WTC11 (cell line): ENCODE measurements at places on chromosomes 6 and 20. TPM values are rescaled to one million over a fixed set of nuclear protein-coding genes. Genes with fewer than 3 reads are reported as not detected.

Gene GINS1
- 69.8 to 71.6 TPM (median 70.4 TPM) in 3 replicates for total RNA-seq

Gene SLC23A2
- total RNA-seq: 10.7 to 14.5 TPM (median 12.0 TPM) in 3 replicates

Gene ANKRD66
- not detected in 3 replicates for total RNA-seq

Gene SSTR4
- total RNA-seq: not detected in 3 replicates

Gene SLC25A27
- total RNA-seq: 10.9 to 17.1 TPM (median 16.4 TPM) in 3 replicates

Gene TEAD3
- 32.0 to 34.3 TPM (median 33.9 TPM) in 3 replicates for total RNA-seq

Gene KCNG1
- total RNA-seq: 31.2 to 34.6 TPM (median 31.6 TPM) in 3 replicates

Gene RWDD2A
- total RNA-seq: 5.1 to 5.2 TPM (median 5.2 TPM) in 3 replicates

Gene DSP
- 74.5 to 77.0 TPM (median 76.1 TPM) in 3 replicates for total RNA-seq

Gene MMP24
- total RNA-seq: 6.6 to 16.8 TPM (median 7.2 TPM) in 3 replicates

- DNase-seq: no peak
These were observed 144.4 kb upstream of the PDE10A start for GRCh38 chr6:165807249-165807960.

DNA sequence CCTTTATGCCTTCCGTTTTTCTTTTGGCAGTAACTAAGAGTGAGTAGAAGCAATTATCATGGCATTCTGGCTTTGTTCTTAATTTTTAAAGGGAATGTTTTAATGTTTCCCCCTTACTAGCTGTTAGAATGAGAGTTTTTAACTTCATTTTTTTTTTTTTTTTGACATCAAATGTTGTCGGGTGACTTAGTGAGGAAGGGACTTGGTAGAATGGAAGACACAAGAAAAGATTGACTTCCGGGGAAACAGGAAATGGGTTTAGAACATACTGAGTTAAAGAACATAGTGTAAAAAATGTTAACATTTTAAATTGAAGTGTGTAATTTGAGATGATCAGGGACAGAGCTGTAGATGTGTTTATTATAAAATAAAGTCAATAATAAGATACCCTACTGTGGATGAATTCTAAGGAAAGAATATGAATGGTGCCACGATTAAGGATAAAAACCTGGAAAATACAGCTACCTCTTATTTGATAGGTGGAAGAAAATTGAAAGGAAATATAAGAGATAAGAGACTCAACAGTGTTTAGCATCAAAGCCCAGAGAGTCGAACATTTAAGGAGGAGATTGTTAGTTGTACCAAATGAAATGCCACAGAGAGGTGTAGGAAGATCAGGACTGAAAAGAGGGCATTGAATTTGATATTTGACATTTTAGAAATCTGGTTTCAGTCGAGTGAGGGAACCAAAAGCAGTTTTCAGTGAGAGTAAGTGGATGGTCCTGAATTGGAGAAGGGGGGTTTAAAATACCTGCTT, 9.4 kb downstream of the HSF2 start:
- no peak for DNase-seq

DNA sequence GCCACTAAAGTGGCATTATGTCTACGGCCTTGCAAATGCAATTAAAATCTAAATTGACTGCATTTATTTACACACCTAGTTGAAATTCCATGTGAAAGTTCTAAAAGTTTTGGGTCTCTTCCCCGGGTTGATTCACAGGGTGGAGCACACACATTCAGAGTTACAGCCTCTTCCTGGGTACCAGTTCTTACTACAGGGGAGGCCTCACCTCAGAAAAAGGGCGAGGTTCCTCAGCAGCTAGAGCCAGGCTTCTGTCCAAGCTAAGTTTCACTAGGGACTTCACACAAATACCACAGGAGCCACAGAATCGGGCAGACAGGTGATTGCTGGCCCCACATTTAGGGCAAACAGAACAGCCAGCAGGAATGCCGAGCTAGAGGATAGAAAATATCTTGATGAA, 52.7 kb downstream of the DZANK1 start:
- DNase-seq: no peak

DNA sequence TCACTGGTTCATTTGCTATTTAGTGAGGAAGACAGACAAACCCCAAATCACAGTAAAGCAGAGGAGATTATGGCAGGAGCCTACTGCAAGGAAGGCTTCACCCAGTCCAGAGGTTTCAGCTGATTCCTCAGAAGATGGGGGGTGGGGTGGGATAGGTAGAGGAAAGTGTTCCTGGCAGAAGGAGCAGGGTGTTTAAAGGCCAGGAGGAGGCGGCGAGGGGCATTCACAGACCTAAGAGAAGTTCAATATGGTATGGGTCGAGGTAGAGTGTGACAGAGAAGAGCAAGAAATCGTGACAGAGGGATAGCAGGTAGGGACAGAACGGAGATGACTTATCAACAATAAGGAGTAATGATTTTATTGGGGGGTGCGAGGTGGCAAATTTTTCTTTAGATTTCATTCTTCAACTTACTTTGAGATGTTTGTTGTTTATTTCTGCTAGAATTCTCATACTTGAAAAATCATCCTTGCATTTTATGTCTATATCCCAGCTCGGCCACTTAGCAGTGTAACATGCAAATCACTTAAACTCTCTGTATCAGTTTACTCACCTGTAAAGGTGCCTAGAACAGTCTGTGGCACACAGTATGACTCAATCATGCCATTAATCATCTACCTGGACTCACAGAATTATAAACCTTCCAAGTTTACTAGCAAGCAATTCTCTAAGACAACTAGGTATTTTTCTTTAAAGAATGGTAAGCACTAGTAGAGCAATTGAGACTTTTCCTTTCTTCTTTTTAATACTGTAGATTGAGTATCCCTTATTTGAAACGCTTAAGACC, 176.7 kb downstream of the REV3L start:
- DNase-seq: peak; percentile 16

DNA sequence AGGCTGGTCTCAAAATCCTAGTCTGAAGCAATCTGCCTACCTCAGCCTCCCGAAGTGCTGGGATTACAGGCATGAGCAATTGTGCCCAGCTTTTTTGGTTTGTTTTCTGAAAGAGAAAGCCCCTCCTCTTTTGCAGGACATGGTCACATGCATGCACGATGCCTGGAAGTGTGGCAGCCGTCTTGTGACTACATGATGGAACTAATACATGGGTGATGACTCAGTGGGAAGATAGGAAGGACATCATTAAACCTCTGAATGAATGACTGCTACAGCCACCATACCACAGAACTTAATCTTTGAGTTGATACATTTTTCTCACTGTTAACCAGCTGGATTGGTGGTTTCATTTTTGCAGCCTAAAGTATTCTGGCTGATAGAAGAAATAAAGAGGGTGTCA, 13.4 kb upstream of the CTNNBL1 start:
- no peak for DNase-seq

- peak; percentile 46 for DNase-seq
These were observed 467 bp downstream of the TREML4 start for GRCh38 chr6:41228616-41229015.

- no peak for DNase-seq
These were observed 277.1 kb downstream of the KHDC1L start for GRCh38 chr6:72948153-72948552.

DNA sequence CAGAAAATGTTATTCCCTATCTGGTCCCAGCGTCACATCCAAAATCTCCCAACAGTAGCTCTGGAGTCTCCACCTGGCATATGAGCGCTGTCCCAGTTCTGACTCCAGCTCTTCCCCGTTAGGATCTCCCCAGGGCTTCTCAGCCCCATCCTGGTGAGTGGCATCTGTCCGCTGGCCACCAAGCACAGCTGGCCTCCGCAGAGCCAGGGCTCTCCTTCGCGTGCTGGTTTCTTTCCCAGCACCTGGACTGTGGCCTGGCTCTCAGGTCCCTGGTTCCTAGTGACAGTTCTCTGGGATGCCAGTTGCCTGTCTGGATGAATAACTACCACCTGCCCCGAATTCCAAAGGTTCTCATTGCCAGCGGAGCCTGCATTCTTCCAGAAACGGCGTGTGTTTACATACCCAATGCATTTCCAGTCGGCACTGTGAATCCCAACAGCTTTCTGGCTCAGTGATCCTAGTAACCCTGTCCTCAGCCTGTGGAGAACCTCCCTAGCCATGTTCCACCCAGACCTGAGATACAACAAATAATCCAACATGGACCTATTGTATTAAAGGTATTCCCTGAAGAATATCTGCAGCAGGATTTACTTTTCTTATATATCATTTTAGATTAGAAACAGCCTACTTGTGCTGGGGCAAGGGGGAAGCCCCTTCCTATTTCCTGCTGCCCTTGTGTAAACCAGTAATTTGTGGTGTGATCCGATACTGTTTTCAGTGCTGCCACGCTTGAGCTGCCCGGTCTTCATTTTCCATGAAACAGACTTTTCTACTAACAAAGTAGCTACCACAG, 69.9 kb upstream of the PDE10A start:
- no peak for DNase-seq

- peak; percentile 74 for DNase-seq
These were observed 665 bp downstream of the RRAGD start for GRCh38 chr6:89411145-89412070.

DNA sequence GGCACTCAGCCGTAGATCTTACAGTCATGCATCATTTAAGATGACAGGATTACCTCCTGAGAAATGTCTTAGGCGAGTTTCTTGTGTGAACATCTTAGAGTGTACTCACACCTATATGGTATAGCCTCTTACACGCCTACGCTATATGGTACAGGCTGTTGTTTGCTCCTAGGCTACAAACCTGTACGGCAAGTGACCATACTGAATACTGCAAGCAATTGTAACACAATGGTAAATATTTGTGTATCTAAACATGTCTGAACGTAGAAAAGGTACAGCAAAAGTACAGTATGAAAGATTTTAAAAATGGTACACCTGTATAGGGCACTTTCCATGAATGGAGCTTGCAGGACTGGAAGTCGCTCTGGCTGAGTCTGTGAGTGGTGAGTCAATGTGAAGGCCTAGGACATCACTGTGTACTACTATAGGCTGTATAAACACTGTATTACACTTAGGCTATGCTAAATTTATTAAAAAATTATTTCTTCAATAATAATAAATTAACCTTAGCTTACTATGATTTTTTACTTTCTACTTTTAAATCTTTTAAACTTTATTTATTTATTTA, 541 bp upstream of the IL20RA start:
- DNase-seq: no peak

- no peak for DNase-seq
These were observed 107.8 kb upstream of the SHLD1 start for GRCh38 chr20:5642155-5642981.

GRCh38 chr6:148470606-148471465, 128.2 kb downstream of the SASH1 start:
- no peak for DNase-seq

GRCh38 chr20:10672624-10673127, 1.1 kb downstream of the JAG1 start:
- peak; percentile 51 for DNase-seq

DNA sequence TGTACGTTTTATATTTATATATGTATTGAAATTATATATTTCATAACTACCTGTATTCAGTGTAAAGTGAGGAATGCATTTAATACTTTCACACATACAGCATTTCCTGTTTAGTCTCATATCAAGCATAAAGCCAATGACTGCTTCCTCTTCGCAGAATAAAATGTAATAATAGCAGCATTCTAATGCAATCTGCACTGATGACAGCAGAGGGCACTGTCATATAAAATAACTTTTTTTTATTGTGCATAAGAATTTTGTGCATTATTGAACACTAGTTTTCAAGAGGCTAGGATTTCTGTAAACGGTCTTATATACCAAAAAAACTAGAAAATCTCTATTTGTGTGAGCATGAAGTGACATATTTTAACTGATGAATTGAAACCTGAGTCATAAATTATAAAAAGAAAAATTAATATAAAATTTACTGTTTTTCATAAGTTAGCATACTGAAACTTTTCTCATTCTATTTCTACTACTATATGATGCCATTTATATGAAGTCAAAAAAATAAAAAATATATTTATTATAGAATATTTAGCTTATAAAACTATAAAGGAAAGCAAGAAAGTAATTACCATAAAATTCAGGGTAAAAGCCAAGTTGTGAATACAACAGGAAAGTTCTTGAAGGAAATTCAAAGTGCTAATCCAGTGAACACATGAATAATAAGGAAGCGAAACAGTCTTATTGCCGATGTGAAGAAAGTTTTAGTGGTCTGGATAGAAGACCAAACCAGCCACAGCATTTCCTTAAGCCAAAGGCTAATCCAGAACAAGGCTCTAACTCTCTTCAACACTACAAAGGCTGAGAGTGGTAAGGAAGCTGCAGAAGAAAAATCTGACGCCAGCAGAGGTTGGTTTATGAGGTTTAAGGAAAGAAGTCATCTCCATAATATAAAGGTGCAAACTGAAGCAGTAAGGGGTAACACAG, 36.3 kb downstream of the RNF146 start:
- no peak for DNase-seq

- DNase-seq: peak; percentile 47
These were observed 355 bp upstream of the BMP2 start for GRCh38 chr20:6767126-6767535.

DNA sequence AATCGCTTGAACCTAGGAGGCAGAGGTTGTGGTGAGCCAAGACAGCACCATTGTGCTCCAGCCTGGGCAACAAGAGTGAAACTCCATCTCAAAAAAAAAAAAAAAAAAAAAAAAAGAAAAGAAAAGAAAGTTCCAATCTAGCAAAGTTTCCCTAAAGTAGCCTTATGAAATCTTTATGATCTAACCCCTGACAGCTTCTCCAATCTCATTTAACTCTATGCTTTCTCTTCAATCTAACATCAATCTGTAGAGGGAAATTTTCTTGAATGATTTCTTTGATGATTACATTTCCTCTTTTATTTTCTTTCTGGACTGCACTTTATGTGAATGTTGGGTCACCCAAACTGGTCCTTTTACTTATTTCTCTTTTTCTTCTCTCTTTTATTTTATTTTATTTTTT, 2.2 kb upstream of the SLC18B1 start:
- no peak for DNase-seq

DNA sequence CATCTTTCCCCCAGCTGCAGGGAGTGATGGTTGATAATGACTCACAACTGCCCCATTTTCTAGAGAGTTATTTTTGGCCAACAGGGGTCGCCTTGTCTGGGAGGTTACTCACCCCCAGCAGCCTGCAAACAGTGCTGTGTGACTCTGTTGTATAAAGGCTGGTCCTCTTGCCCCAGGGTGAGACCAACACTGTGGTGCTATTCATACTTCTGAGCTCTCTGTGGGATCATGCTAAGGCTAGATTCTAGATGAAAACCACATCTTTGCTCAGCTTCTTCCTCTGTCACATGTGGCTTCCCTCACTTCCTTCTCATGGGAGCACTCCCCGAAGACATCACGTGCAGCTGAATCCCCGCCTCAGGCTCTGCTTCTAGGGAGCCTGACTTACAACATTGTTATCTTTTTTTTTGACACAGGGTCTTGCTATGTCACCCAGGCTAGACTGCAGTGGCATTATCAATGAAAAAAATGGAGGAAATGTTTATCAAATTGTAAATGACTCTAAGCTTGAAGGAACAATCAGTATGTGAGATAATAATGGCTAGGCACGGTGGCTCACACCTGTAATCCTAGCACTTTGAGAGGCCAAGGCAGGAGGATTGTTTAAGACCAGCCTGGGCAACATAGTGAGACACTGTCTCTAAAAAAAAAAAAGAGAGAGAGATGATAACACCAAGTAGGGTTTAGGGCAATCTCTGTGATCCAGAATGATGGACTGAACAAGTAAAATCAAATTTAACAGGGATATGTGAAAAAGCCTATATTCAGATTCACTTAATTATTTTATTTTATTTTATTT, 55.7 kb upstream of the SLC23A2 start:
- DNase-seq: peak; percentile 41
